ENCODE measurements at places on chromosomes 3 and 15.

- no peak for DNase-seq
Measured at GRCh38 chr15:50219820-50220219, 37.8 kb downstream of the SLC27A2 start.

- no peak for DNase-seq
Measured at GRCh38 chr15:45116482-45117307, 2.6 kb downstream of the DUOXA2 start.

DNA sequence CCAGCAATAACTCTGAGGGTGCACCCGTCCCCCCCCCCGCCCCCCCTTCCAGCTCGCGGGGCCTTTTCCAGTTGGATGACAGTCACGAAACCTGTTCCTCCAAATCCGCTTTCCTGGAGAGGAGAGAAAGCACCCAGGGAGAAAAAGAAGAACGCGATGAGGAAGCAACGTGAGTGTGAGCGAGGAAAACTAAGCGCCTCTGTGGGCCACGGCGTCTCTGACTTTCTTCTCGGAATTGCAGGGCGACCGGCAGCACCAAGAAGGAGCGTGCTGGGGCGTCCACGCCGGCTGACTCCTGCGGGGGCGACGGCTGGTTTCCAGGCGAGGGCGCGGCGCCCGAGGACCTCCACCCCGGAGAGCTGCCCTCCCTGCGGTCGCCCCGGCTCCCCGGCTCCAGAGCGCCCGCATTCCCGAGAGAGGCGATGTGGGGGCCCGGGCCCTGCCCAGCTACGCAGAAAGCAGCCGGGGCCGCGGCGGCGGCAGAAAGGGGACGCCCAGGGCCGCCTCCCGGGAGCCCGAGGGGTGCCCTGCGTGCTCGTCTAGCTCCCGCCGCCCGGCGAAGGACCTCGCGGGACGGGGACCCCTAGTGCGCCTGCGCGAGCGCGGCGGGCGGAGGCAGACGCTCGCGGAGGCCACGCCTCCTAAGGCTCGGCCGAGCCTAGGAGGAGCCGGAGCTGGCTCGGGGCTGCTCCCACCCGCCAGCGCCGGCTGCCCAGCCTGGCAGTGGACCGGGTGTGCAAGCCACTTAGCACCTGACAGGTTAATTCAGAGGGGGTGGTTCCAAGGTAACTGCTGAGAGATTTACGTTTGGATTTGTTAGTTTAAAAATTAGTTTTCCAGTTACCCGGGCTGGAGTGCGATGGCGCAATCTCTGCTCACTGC lies 15.3 kb upstream of the ADIPOQ start:
- DNase-seq: peak; percentile 74

DNA sequence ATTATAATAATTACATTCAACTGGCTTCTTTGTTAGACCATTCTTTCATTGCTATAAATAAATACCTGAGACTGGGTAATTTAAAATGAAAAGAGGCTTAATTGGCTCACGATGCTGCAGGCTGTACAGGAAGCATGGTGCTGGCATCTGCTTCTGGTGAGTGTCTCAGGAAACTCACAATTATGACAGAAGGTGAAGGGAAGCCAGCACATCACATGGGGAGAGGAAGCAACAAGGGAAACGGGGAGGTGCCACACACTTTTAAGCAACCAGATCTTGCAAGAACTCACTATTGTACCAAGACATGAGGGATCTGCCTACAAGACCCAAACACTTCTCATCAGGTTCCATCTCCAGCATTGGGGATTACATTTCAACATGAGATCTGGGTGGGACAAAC lies 413.1 kb upstream of the ARRDC4 start:
- DNase-seq: no peak

DNA sequence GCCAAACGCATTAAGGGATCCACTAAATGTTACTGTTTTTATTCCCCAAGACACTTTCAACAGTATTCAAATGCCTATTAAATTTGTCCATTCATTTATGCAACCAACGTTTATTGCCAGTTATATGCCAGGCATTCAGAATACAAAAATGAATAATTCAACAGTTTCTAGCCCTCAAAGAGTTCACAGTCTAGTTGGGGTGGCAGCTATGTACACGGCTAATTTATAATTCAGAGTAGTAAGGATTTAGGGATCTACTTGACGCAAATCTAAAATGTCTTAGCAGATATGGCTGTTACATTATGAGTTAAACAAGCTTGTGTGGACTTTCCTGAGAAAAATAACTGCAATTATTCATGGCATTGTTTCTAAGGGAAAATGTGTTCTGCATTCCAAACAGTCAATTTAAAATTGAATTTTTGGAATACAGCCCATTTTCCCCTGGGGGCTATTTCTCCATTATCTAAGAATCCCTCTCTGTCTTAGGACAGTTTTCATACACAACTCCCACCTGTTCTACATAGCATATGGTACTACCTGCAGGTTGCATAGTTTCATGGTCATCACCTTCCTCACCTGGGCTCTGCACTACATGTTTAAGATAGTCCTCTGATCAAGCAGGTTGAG lies 11.5 kb upstream of the MSL2 start:
- DNase-seq: no peak

GRCh38 chr3:28922376-28922775 lies 358.5 kb upstream of the RBMS3 start:
- no peak for DNase-seq

- DNase-seq: no peak
Measured at GRCh38 chr3:51297333-51297732, 87.8 kb upstream of the MANF start.

GRCh38 chr3:81723732-81724313 lies 37.6 kb downstream of the GBE1 start:
- DNase-seq: no peak

DNA sequence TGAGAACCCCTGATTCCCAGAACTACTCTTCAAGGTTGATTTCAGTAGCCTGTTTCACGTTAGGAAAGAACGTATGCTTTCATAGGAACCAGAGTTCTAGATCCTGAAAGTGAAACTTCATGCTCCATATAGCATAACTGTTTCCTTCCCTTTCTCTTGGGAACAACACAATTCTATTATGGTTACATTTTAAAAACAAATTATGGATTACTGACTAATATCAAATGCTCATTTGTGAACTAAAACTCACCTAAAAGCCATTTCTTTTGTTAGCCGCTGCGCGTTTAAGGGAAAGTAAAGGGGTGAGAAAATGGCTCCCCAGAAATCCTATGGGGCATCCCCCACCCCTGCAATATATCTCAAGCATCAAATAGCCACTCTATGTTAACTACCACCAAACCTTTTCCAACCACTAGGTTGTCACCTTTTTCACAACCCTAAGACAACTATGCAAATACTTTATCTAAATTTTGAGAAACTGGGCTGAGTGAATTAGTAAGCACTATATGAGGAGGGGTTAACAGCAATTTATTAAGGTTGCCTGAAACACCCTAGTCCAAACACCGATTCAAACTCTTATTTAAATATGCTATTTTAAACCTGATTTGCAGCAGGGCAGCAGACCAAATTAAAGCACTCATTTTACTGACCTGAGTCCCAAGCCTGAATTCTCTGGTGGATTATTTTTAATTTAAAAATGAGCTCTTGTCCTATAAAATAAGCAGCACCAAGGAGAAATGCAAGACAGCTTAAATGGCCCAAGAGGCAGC lies 2.4 kb downstream of the SIAH2 start:
- peak; percentile 61 for DNase-seq

- DNase-seq: no peak
Measured at GRCh38 chr3:4138786-4139431, 164.3 kb upstream of the SETMAR start.

GRCh38 chr3:46500656-46501635 lies 3.2 kb downstream of the RTP3 start:
- DNase-seq: no peak

GRCh38 chr3:153652076-153652475 lies 469.1 kb upstream of the ARHGEF26 start:
- DNase-seq: no peak

DNA sequence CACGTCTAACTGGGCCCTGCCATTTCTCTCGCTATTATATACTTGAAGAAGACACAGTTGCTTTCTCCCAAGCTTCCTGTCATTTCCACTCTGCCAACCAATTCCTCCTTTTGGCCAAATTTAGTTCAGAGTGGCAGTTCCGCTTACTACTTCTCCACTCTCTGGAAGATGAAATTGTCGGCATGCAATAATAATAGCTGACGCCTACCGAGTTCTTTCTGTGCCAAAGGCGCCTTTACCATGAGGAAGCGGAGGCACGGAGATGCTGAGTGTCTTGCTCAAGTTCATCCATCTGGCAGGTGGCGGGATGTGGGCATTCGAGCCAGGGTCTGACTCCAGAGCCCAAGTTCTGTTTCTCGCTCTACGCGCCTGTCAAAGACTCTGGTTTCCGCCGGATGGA lies 14.6 kb upstream of the NRROS start:
- DNase-seq: no peak

- no peak for DNase-seq
Measured at GRCh38 chr3:51992017-51992682, 3.5 kb downstream of the RPL29 start.

DNA sequence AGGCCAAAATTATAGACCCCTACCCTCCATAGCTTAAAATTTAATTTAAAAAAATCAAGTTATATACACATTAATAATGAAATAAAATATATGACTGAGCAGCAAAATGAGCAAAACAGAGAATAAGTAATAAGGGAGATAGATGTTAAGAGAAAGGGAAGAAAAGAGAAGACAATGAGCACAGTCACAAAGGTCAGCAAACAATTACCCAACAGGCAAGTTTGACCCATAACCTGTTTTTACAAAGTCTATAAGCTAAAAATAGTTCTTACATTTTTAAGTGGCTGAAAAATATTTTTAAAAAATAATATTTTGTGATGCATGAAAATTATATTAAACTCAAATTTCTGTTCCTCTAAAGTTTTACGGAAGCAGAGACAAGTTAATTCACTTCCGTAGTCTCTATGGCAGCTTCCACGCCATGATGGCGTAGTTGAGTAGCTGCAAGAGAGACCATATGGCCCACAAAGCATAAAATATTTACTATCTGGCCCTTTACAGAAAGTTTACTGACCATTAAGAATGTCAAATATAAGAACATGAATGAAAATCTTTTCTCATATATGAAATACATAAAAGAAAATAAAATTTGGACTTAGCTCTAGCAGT lies 47.5 kb downstream of the ACAP2 start:
- no peak for DNase-seq

DNA sequence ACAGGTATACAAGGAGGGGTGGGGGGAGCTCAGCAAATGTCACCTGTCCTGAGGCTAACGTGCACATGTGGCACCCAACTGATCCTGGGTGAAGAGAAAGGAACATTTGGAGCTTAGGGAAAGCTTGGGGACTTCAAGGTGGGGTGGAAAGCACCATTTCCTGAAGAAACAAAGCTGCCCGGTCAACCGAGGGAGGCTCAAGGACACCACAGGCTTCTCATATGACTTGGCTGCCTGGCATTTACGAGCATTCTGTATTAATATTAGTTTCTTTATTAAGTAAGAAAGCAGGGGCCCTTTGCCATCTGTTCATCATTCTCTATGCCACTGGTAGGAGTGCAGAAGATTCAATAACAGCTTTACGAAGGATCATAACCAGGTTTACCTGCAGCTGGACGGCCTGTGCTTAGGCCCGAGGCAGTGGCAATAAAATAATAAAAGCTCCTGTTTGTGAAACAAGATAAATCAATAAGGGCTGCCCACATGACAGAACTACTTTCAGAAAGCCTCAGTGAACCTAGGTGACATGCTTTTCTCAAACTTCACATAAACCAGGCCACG lies 54.0 kb downstream of the ETV5 start:
- DNase-seq: no peak

- peak; percentile 32 for DNase-seq
Measured at GRCh38 chr3:194395778-194396538, 3.1 kb downstream of the GP5 start.

DNA sequence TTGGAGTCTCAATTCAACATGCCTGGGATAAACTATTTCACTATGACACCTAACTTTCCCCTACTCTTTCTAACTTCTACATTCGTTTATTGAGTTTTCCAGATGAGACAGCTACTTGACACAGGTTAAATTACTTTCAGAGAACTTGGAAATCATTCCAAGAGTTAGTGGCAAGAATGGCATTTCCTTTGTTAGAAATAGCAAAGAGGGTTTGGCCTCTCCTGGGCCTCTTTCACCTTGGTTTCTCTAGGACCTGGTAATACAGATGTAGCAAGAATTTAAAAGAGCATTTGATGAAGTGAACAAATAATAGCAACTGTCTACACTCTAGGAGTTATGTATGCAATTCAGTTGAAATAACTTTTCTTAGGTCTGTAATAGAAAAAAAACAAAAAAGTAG lies 748.9 kb downstream of the MECOM start:
- no peak for DNase-seq

DNA sequence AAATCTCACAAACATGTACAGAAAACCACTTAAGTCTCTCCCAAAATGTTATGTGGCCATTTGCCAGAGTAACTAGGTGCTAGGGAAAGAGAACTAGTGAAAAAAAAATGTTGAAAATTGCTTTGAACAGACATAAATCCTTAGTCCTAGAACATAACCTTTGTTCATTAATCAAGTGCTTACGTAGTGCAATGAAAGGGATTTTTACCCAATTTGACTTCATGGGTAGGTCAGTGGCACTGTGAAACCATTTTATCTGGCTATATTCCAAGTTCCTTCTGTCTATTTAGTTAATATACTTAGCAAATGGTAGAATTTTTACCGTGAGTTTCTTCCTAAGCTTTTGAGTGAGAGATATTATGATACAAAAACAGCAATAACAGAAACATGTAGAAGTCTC lies 209.4 kb downstream of the DIPK2A start:
- no peak for DNase-seq
